ENCODE measurements at places on chromosomes 16 and 17.

- no peak for DNase-seq
These were observed 30.4 kb upstream of the ZC3H18 start for GRCh38 chr16:88539652-88540345.

- no peak for DNase-seq
These were observed 338.0 kb downstream of the WWOX start for GRCh38 chr16:78437352-78437968.

DNA sequence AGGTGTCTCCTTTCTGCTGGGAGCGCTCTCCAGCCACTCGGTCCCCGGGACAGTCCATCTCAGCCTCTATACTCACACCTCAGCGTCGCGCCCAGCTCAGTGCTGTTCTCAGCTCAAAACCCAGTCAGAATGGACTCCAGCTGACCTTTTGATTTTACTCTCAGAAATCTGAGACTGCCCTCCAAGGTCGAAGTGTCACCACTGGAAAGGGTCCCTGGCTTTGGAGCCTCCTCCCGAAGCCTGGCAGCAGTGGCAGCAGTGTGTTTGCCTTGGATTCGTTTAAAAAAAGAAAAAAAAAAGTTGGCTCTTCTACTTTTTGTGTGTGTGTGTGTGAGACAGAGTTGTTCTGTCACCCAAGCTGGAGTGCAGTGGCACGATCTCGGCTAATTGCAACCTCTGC lies 10.4 kb downstream of the KLHL36 start:
- DNase-seq, result no peak

DNA sequence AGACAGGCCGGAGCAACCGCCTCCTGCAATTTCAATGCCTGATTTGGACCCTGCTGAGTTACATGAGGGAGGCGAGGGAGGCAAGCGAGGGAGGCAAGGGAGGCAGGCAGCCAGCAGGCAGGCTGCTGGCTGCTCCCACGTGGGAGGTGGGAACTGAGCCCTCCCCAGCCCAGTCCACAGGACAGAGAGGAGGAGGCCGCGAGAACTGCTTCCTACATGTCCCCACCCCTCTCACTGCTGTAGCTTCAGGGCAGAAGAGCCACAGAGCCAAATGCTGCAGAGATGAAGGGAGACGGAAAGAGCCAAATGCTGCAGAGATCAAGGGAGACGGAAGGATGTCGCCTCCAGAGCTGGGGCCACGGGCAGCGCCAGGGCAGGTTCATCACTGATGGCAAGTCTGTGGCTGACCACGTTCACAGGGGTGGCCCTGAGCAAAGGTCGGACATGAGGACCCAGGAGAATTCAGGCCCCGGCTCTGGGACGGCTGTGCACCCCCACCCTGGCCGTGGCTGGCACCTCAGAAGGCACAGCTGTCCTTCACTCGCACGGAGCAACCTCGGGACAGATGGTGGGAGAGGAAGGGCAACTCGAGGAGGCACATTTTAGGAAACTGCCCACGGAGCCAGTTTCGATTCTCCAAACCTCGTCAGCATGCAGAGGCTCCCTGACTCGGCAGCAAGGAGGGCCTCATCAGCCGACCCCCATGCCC lies 21.5 kb downstream of the RPH3AL start:
- DNase-seq, result no peak

- DNase-seq, result no peak
These were observed 15.3 kb downstream of the NPLOC4 start for GRCh38 chr17:81621494-81622130.
